ENCODE measurements at places on chromosomes 1 and 21. TPM values are rescaled to one million over a fixed set of nuclear protein-coding genes. Genes with fewer than 3 reads are reported as not detected.

Gene GBP5
- 0.50 TPM for total RNA-seq

Gene OR14K1
- total RNA-seq = not detected

Gene NFIA
- 77.2 TPM for total RNA-seq

Gene WDR64
- 0.11 TPM for total RNA-seq

Gene C1orf87
- total RNA-seq = 1.8 TPM

Gene PTPRU
- total RNA-seq = 62.1 TPM

Gene TNFRSF4
- total RNA-seq = 0.20 TPM

Gene LTN1
- 59.8 TPM for total RNA-seq

Gene CLIC6
- 19.0 TPM for total RNA-seq

Gene ZBTB17
- 16.7 TPM for total RNA-seq

Gene CASQ1
- 1.3 TPM for total RNA-seq

Gene SH2D5
- total RNA-seq = 1.5 TPM

Gene HAO2
- total RNA-seq = not detected

Gene NPHS2
- not detected for total RNA-seq

Gene ROR1
- total RNA-seq = 11.7 TPM

Gene AGMAT
- 0.83 TPM for total RNA-seq

Gene MPZ
- total RNA-seq = 1,019 TPM

Gene COG2
- 30.8 TPM for total RNA-seq

Gene KCNK1
- 10.5 TPM for total RNA-seq

Gene SLC44A5
- total RNA-seq = 37.7 TPM

Gene KRTAP13-2
- total RNA-seq = not detected

Gene NFASC
- 51.4 TPM for total RNA-seq

Gene OLIG2
- 44.0 TPM for total RNA-seq

Gene TCEA3
- 32.6 TPM for total RNA-seq

Gene CYP4X1
- total RNA-seq = 26.2 TPM

Gene SLC6A9
- 22.3 TPM for total RNA-seq

Gene ESRRG
- 42.7 TPM for total RNA-seq

Gene KRTAP19-3
- total RNA-seq = not detected

Gene PTPN14
- total RNA-seq = 18.3 TPM

Gene HSD11B1
- total RNA-seq = 0.40 TPM

Gene DNALI1
- total RNA-seq = 4.7 TPM

Gene MAB21L3
- 0.40 TPM for total RNA-seq

Measured in spinal cord (tissue), 10 donors.